ENCODE measurements at places on chromosomes 12 and 14. TPM values are rescaled to one million over a fixed set of nuclear protein-coding genes. Genes with fewer than 3 reads are reported as not detected.

Gene FLVCR2
- total RNA-seq: 7.9 TPM

Gene PRPH
- under 0.01 TPM for total RNA-seq

Gene FOXN4
- not detected for total RNA-seq

Gene PROX2
- total RNA-seq: not detected

Gene PPP1R1A
- not detected for total RNA-seq

Gene OASL
- total RNA-seq: 0.56 TPM

Gene CLEC9A
- not detected for total RNA-seq

Gene IRAK3
- total RNA-seq: 3.5 TPM

Gene TIGAR
- 12.4 TPM for total RNA-seq

Gene PDZRN4
- not detected for total RNA-seq

Gene HHIPL1
- total RNA-seq: 9.3 TPM

Gene DHRS2
- total RNA-seq: 0.19 TPM

Gene KRR1
- total RNA-seq: 37.4 TPM

Gene KRT2
- total RNA-seq: not detected

Gene LRRC9
- total RNA-seq: not detected

Gene BDKRB2
- 11.0 TPM for total RNA-seq

Gene TMED10
- 224 TPM for total RNA-seq

Gene CIT
- 3.9 TPM for total RNA-seq

Gene SSTR1
- total RNA-seq: 0.77 TPM

Gene OR4N5
- total RNA-seq: not detected

Gene MGP
- 47.7 TPM for total RNA-seq

Gene RDH11
- total RNA-seq: 152 TPM

Gene SPIC
- not detected for total RNA-seq

Gene PLEKHD1
- total RNA-seq: not detected

Gene JPH4
- total RNA-seq: not detected

Gene SLC7A8
- total RNA-seq: 1.4 TPM
